Liver (tissue), 10 donors: ENCODE measurements at places on chromosomes 2 and 18. TPM values are rescaled to one million over a fixed set of nuclear protein-coding genes. Genes with fewer than 3 reads are reported as not detected.

Gene IL1R2
- total RNA-seq: 28.2 TPM

Gene PSTPIP2
- total RNA-seq: 12.8 TPM

Gene COL3A1
- 107 TPM for total RNA-seq

GRCh38 chr2:179622112-179622511 lies 239.3 kb downstream of the ZNF385B start:
- H3K27ac ChIP-seq: no peak overlapping the region
- H3K4me3 ChIP-seq: no peak overlapping the region
- H3K27me3 ChIP-seq: no peaks in the 10 kb centered on the region
- no peaks in the 10 kb centered on the region for H3K36me3 ChIP-seq
- H3K4me1 ChIP-seq: peaks cover 4% of the 10 kb centered on the region

DNA sequence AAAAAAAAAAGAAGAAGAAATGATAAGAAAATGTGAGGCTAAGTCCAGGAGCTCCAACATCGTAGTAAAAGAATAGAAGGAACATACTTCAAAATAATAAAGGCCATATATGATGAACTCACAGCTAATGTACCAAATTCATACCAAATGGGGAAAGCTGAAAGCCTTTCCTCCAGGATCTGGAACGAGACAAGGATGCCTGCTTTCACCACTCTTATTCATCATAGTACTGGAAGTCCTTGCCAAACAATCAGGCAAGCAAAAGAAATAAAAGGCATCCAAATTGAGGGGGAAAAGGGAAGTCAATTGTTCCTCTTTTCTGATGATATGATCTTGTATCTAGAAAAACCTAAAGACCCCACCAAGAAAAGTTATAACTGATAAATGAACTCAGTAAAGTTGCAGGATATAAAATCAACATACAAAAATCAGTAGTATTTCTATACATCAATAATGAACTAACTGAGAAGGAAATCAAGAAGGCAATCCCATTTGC lies 170.6 kb downstream of the METTL4 start:
- DNase-seq: no peak
- no peaks in the 10 kb centered on the region for H3K4me1 ChIP-seq
- no peak overlapping the region for H3K4me3 ChIP-seq
- no peaks in the 10 kb centered on the region for H3K27me3 ChIP-seq

Gene TMEM37
- total RNA-seq: 17.6 TPM

GRCh38 chr18:7757175-7757574 lies 190.1 kb downstream of the PTPRM start:
- no peaks in the 10 kb centered on the region for H3K27me3 ChIP-seq
- DNase-seq: no peak
- H3K4me1 ChIP-seq: peaks cover 4% of the 10 kb centered on the region
- H3K36me3 ChIP-seq: no peaks in the 10 kb centered on the region
- H3K27ac ChIP-seq: no peak overlapping the region
- H3K4me3 ChIP-seq: no peak overlapping the region

Gene SERPINB2
- 1.7 TPM for total RNA-seq

DNA sequence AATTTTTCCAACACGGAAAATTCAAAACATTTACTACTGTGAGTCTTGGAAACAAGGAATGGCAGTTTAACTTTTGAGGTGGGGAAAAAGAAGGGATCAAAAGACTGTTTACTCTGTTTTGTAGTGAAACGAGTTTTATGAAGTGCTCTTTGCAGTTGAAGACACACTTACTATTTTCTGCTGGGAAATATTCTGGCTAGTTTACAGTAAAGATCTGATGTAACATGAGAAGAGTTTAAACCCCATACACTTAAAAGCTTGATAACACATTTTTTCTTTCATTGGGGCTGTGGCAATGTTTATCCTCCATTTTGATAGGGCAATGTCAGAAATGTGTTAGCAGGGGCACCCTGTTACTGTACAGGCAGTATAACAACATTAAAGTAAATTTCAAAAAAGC lies 124.9 kb upstream of the SMAD7 start:
- no peak for DNase-seq
- no peak overlapping the region for H3K4me3 ChIP-seq
- H3K27me3 ChIP-seq: no peaks in the 10 kb centered on the region
- H3K36me3 ChIP-seq: no peaks in the 10 kb centered on the region
- peaks cover 7% of the 10 kb centered on the region for H3K4me1 ChIP-seq
- H3K27ac ChIP-seq: no peak overlapping the region

GRCh38 chr2:235852526-235852920 lies 315.7 kb downstream of the GBX2 start:
- H3K4me1 ChIP-seq: no peaks in the 10 kb centered on the region
- no peak overlapping the region for H3K27ac ChIP-seq
- H3K27me3 ChIP-seq: no peaks in the 10 kb centered on the region
- DNase-seq: no peak

GRCh38 chr2:44479127-44479887 lies 117.6 kb downstream of the CAMKMT start:
- no peaks in the 10 kb centered on the region for H3K36me3 ChIP-seq
- peak; percentile 37 for DNase-seq
- H3K27me3 ChIP-seq: no peaks in the 10 kb centered on the region

Gene TIMM21
- 24.1 TPM for total RNA-seq

Gene ITGB6
- not detected for total RNA-seq

Gene ASAP2
- 3.5 TPM for total RNA-seq

DNA sequence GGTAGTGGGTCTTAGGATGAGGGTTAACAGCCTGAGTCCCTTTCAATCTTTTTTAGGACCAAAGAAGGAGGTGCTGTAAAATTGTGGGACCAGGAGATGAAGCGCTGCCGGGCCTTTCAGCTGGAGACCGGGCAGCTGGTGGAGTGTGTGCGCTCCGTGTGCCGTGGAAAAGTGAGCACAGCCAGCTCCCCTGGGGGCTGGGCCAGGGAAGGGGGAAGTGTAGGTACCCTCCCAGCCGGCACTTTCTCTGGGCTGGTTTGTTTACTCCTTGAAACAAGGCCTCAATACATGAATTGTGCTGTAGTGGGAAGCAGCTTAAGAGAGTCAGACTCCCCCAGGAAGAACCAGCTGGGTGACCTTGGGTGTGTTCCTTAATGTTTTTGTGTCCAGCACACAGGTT lies 90.1 kb downstream of the RTN4 start:
- no peaks in the 10 kb centered on the region for H3K27me3 ChIP-seq
- no peak overlapping the region for H3K27ac ChIP-seq
- no peaks in the 10 kb centered on the region for H3K4me1 ChIP-seq

Gene PRLH
- total RNA-seq: not detected

Gene PSMG2
- total RNA-seq: 24.2 TPM
